ENCODE measurements at places on chromosomes 7 and 10. TPM values are rescaled to one million over a fixed set of nuclear protein-coding genes. Genes with fewer than 3 reads are reported as not detected.

Gene NRBF2
- 20.5 TPM for total RNA-seq

- H3K4me3 ChIP-seq = no peak overlapping the region
- H3K27me3 ChIP-seq = no peaks in the 10 kb centered on the region
- peaks cover 1% of the 10 kb centered on the region for H3K36me3 ChIP-seq
- H3K27ac ChIP-seq = no peak overlapping the region
These were observed 77.8 kb upstream of the SH2B2 start for GRCh38 chr7:102208826-102209225.

DNA sequence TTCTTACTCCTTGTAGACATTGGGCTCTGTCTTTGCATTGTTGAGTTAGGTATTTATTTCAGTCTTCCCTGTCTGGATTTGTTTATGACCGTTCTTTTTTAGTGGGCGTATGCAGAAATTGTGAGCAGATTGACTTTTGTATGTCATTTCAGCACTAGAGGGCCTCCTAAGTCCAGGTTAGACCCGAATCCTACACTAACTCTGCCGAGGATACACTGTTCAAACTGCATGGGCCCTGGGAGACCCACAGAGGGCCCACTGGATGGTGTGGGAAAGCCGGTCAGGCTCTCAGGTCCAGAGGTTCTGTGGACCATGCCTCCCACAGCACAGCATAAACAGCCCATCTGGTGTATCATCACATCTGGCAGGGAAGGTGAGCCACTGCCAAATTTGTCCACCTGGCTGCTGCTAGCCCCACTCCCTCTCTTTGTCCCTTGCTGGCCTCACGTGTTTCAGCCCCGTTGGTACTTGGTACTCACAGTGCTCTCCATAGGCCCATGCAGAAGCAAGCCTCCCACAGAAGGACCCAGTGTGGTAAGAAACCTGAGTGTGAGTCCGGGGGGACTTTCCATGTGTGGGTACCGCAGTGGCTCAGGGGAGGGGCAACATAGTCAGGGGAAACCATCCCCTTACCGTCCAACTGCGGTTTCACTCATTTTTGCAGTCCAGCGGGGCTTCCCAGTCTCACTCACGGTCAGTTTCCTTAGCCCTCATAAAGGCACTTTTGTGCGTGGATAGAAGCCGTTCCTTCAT, 112.8 kb downstream of the APBB1IP start:
- H3K36me3 ChIP-seq = peaks cover 8% of the 10 kb centered on the region
- H3K4me1 ChIP-seq = no peaks in the 10 kb centered on the region
- no peak for DNase-seq
- peak overlapping the region; percentile 27 for H3K27ac ChIP-seq

DNA sequence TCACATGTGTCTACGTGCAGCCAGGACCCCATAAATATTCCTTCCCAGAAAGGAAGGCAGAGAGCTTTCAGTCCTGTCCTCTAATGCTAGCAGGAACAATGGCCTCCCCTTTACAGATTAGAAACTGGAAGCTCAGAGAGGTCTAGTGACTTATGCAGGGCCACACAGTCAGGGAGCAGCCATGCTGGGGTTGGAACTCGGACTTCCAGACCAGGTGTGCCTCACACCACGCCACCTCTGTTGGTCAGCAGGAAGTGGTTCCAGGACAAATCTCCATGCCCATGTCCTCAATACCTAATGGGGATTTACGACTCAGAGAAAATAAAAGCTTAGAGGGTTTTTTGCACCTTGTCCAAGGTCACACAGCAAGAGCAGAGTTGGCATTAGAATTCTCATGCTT, 378.9 kb downstream of the RPS24 start:
- H3K27ac ChIP-seq = no peak overlapping the region
- no peak for DNase-seq
- H3K4me3 ChIP-seq = no peak overlapping the region

Gene NUTM2B
- 0.80 TPM for total RNA-seq

- peaks cover 2% of the 10 kb centered on the region for H3K36me3 ChIP-seq
- DNase-seq = no peak
- H3K27me3 ChIP-seq = no peaks in the 10 kb centered on the region
These were observed 20.9 kb downstream of the FAM24A start for GRCh38 chr10:122931088-122931906.

Gene MMRN2
- not detected for total RNA-seq

- no peaks in the 10 kb centered on the region for H3K36me3 ChIP-seq
- no peak for DNase-seq
- H3K27ac ChIP-seq = no peak overlapping the region
- H3K4me3 ChIP-seq = no peak overlapping the region
- H3K27me3 ChIP-seq = no peaks in the 10 kb centered on the region
These were observed 74.0 kb downstream of the DGKI start for GRCh38 chr7:137772748-137773147.

GRCh38 chr7:74173491-74173865, 678 bp upstream of the EIF4H start:
- no peaks in the 10 kb centered on the region for H3K27me3 ChIP-seq
- peaks cover 12% of the 10 kb centered on the region for H3K36me3 ChIP-seq
- H3K27ac ChIP-seq = peak overlapping the region; percentile 43
- no peak for DNase-seq

- no peak for DNase-seq
- no peak overlapping the region for H3K4me3 ChIP-seq
- H3K4me1 ChIP-seq = no peaks in the 10 kb centered on the region
- no peak overlapping the region for H3K27ac ChIP-seq
- H3K36me3 ChIP-seq = no peaks in the 10 kb centered on the region
These were observed 639.9 kb downstream of the TYW1 start for GRCh38 chr7:67636348-67637022.

Gene ARMC3
- total RNA-seq = not detected

DNA sequence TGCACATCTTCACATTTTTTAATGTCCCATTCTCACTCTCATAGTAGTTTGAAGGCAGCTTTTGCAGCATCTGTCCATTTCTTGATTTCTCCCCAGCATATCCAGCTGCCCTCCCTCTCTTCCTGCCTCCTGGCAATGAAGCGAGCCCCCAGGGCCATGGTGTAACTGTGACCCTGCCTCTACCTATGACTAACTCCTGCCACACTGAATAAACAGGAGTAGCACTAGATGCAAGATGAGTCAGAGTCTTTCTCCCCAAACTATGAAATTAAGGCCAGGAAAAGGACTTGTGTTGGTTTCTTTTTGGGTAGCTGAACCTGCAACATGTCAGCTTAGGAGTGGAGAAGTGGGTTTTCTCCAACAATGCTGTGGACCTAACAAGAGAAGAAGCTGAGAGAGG, 329.0 kb downstream of the RNLS start:
- no peak overlapping the region for H3K27ac ChIP-seq
- no peak for DNase-seq
- H3K27me3 ChIP-seq = no peaks in the 10 kb centered on the region
- H3K36me3 ChIP-seq = no peaks in the 10 kb centered on the region
- no peaks in the 10 kb centered on the region for H3K4me1 ChIP-seq
- no peak overlapping the region for H3K4me3 ChIP-seq

Gene EVX1
- not detected for total RNA-seq

- H3K36me3 ChIP-seq = no peaks in the 10 kb centered on the region
- H3K4me3 ChIP-seq = no peak overlapping the region
- H3K27me3 ChIP-seq = no peaks in the 10 kb centered on the region
- no peak for DNase-seq
- no peak overlapping the region for H3K27ac ChIP-seq
These were observed 67.3 kb downstream of the SGMS1 start for GRCh38 chr10:50556237-50557120.

Gene ZNF786
- 14.7 TPM for total RNA-seq

All from B cell (primary cell).